AG04449 (cell line): ENCODE measurements at places on chromosomes 11 and 22.

- DNase-seq = no peak
Observed at GRCh38 chr22:48082284-48082683, 1319.8 kb downstream of the TBC1D22A start.

DNA sequence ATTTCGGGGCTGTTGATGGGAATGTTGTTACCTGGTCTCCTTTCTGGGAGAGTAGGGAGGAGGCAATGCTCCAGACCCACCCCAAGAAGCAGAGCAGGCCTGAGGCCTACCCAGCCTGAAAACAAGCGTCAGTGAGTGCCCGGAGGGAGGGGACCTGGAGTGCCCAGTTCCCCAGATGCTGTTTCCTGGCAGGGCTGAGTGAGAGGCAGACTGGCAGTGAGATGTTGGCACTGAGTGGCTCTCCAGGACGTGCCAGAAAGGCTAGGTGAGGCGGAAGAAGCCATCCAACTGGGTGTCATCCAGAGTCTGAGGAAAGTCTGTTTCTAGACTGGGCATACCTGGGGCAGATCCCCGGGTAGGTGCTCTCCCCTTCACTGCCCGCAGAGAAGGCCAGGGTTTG, 1.3 kb downstream of the POU2F3 start:
- DNase-seq = no peak

DNA sequence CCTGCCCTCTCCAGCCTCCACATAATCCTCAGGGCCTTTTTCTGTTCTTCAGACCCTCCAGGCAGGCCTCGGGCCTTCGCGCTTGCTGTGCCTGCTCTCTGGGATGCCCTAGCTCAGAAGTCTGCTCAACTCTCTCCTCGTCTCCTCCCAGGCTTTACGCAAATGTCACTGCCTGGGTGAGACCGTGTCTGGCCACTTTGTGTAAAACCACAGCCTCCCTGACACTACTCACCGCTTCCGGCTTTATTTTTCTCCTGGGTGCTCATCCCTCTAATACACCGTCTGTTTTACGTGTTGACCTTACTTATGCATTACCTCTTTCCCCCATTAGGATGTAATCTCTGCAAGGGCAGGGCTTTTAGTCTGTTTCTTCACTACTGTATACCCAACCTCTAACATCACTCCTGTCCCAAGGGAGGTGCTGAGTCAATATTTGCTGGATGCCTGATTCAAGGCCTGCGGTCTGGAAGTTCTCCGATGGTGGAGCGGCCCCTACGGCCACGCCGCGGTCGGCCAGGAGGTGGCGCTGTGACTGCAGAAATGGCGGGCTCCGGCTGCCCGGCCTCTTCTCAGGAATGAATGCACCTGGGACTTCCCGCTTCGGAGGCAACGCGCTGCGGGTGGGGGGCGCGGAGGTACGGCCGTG, 58.2 kb upstream of the THY1 start:
- DNase-seq = peak; percentile 90

DNA sequence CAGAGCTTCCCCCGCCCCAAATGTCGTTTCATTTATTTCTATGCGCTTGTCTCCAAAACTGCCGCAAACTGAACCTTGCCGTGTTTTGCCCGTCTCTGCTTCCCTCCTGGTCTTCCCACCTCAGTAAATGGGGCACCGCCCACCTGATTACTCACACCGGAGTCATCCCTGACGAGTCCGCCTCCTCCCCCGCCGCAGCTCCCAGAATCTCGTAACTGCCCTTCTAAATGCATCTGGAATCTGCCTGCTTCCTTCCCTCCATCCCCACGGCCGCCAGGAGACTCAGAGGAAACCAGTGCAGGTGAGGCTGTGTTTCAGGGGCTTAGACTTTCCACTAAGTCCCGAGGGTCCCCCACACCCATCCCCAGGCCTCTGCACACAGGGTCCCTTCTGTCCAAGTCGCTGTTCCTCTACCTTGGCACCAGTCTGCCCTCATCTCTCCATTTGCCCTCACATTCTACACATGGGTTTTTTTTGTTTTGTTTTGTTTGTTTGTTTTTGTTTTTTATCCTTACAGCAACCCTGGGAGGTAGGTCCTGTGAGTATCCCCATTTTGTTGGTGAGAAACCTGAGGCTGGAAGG, 62.6 kb upstream of the PHF21B start:
- DNase-seq = no peak

- no peak for DNase-seq
Observed at GRCh38 chr11:59968395-59968783, 4.6 kb downstream of the OOSP4A start.

DNA sequence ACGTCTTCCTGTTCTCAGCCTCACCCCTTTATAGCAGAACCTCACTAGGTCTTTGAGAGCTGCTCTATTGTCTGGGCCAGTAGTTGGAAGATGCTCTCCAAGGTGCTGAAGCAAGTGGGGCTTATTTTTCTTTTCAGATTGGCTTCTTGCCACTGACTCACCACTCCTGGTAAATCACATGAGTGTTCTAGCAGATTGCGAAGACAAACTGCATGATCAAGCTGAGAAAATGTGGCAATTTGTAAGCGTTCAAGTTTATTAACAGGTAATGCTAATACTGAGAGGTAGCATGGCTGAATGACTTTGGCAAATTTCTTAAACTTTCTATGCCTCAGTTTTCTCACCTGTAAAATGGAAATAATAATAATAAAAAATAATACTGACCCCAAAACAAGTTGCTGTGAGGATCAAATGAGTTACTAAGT, 59.2 kb downstream of the CACNG2 start:
- peak; percentile 59 for DNase-seq

GRCh38 chr11:36724742-36725385, 126.8 kb upstream of the RAG2 start:
- no peak for DNase-seq
